ENCODE measurements at places on chromosomes 4 and X. TPM values are rescaled to one million over a fixed set of nuclear protein-coding genes. Genes with fewer than 3 reads are reported as not detected.

The TBC1D9 gene
- total RNA-seq = 9.4 TPM

The SHOX gene
- total RNA-seq = not detected

The TBC1D8B gene
- 15.3 TPM for total RNA-seq

The HMGN5 gene
- 14.4 TPM for total RNA-seq

The DIPK2B gene
- not detected for total RNA-seq

The TEX13D gene
- not detected for total RNA-seq

The APELA gene
- not detected for total RNA-seq

The LUZP4 gene
- not detected for total RNA-seq

The CCDC110 gene
- not detected for total RNA-seq

The TMEM47 gene
- total RNA-seq = 99.6 TPM

The CENPI gene
- 26.1 TPM for total RNA-seq

The RAB41 gene
- not detected for total RNA-seq

The OPN1MW3 gene
- total RNA-seq = not detected

The GPR82 gene
- not detected for total RNA-seq

The FBXL5 gene
- 26.4 TPM for total RNA-seq
